ENCODE measurements at places on chromosomes 5 and 9. TPM values are rescaled to one million over a fixed set of nuclear protein-coding genes. Genes with fewer than 3 reads are reported as not detected.

GRCh38 chr5:68968429-68968828 is 125.4 kb upstream of the SLC30A5 start:
- no peak for DNase-seq

Gene NEURL1B
- total RNA-seq = 0.07 TPM

DNA sequence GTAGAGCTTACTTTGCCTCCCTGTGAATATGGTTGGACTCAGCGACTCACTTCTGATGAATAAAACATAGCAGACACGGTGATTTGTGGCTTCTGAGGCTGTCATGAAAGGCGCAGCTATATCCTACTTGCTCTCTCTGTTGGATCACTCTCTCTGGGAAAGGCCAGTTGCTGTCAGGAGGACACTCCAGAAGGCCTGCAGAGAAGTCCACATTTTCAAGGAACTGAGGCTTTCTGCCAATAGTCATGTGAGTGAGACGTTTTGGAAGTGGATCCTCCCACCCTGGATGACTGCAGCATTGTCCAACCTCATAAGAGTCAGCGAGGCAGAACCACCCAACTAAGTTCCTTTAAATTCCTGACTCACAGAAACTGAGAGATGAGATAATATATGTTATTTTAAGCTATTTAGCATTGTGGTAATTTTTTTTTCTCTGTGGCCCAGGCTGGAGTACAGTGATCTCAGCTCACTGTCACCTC is 156.0 kb upstream of the MAST4 start:
- no peak for DNase-seq

DNA sequence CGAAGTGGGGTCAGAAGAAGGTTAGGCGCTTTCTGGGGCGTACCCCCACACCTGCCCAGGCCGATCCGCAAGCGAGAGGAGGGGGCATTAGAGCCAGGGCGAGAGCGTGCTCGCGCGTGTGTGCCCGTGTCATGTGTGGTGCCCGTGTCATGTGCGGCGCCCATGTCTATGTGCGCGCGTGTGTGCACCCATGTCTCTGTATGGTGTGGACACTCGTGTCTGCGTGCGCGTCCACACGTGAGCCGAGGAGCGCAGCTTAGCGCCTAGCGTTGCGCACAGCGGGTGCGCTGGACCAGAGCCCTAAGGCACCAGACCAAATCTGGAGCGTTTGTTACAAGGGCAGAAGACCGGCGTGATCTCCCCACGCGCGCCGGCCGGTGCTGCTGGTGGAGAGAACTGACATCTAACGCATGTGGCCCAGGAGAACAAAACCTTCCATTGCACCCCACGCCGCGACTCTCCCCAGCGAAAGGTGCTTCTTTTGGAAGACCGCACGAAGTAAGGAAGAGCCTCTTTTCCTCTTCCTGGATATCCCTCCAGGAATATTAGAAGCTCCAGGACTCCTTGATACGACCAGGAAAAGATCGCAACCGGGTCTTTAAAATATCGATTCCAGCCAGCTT is 644 bp downstream of the NIM1K start:
- DNase-seq = peak; percentile 29

DNA sequence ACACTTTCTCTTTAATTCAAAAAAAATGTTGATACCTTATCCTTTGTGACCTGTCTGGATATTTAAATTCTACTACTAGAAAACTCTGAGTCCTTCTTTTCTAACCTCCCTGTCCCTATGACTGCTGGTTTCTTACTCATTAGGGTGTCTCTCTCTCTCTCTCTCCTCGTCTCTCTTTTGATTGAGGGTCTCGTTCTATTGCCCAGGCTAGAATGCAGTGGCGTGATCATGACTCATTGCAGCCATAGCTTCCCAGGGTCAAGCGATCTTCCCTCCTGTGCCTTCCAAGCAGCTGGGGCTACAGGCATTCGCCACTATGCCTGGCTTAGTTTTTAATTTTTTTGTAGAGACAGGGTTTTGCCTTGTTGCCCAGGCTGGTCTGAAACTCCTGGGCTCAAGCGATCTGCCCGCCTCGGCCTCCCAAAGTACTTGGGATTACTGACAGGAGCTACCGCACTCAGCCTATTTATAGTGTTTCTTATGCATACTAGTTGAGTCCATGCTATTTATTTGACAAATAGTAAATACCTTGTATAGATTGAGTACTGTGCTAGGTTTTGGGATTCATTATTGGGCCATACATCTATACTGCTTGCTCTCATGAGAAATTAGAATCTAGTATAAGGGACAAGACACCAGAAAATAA is 61.9 kb downstream of the NSD1 start:
- DNase-seq = no peak

Gene FBXW5
- total RNA-seq = 82.1 TPM

GRCh38 chr5:6780802-6781391 is 67.7 kb downstream of the TENT4A start:
- no peak for DNase-seq

DNA sequence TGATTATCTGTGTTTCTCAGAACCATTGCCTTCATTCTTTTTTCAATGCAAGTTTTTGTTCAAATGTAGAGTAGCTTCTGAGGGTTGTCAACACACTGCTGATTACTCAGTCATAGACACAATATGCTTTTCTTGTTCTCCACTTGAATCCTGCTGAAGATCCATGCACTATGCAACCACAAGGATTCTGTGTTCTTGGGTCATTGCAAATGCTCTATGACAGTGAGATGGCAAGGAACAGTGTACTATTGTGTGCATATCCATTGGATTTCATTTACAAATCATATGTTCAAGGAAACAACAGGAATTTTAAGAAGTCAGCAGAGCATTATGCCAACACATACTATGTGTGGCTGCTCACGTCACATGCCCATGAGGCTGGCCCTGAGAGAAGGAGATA is 1590.2 kb downstream of the EFNA5 start:
- DNase-seq = no peak

Gene VCAN
- 0.22 TPM for total RNA-seq

DNA sequence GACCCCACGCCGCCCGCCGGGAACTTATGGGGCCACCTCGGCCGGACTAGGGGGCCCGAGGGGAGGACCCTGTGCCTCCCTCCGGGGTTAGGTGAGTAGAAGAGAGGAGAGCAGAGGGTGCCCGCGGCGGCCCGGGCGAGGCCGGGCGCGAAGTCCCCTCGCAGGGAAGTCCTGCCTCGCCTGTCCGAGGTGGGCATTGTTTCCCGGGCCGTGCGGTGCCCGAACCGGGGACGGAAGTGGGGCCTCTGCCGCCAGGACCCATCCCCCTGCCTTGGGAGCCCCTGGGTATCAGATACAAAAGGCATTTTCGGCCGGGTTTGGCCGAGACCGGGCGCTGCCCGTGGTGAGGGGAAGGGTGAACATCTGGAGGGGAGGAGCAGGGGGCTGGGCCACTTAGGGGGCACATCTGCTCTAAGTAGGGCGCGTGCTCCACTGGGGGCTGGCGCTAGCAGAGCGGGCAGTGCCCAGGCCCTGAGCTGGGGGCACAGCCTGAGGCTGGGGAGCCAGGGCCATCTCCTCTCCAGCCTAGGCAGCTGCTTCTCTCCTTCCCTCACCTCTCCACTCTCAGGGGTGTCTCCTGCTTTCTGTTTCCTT is 48.2 kb downstream of the DAB2IP start:
- peak; percentile 36 for DNase-seq

Gene PRLR
- 2.3 TPM for total RNA-seq

Gene GRIA1
- total RNA-seq = not detected

GRCh38 chr5:139752506-139753473 is 42.8 kb upstream of the PSD2 start:
- DNase-seq = no peak

- no peak for DNase-seq
Measured at GRCh38 chr5:54159153-54159892, 151.1 kb downstream of the ARL15 start.

Gene HAVCR2
- 0.64 TPM for total RNA-seq

Gene C5orf58
- not detected for total RNA-seq

DNA sequence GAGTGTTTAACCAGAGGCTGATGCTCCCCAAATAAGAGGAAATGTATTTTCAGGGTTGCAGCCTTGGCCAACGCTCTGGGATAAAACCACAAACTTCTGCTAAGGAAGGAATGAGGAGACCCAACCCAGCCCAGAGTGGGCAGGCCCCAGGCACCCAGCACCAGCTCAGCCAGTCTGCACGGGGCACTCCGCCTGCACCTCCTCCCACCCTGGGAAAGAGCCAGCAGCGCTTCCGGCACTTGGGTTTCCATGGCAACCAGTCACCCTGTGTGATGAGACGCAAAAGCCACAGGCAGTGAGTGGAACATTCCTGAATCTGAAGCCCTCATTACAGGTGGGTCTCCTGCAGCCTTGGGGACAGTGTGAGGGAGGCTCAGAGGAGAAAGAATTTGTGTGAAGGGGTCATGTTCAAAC is 85.2 kb upstream of the ZBTB43 start:
- peak; percentile 74 for DNase-seq

Gene PPP1R26
- total RNA-seq = 6.7 TPM

DNA sequence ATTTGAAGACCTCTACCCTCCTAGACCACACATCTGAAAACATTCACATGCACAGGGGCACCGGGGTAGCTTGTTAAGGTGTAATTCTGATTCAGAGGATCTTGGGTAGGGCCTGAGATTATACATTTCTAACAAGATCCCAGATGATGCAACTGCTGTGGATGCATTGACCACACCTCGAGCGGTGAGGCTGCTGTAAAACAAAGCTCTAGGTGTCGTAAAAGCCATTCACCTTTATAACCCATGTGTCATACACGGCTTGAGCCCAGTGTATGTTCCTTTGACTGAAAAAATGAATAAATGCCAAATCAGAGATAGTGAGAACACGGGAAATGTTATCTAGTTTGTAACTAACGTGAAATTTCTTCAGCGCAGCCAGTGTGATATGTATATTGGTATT is 1578.2 kb upstream of the WWC1 start:
- DNase-seq = no peak

Gene IFNK
- total RNA-seq = not detected

GRCh38 chr5:72860499-72860898 is 44.0 kb downstream of the TNPO1 start:
- DNase-seq = no peak

Gene IFNB1
- total RNA-seq = not detected

- DNase-seq = no peak
Measured at GRCh38 chr5:170109059-170110031, 3.6 kb downstream of the FOXI1 start.

GRCh38 chr5:38639377-38640358 is 83.2 kb upstream of the LIFR start:
- no peak for DNase-seq

- no peak for DNase-seq
Measured at GRCh38 chr5:35811108-35811741, 45.5 kb upstream of the IL7R start.

Gene CCNH
- total RNA-seq = 69.3 TPM

- DNase-seq = no peak
Measured at GRCh38 chr9:134293611-134294152, 32.6 kb upstream of the RXRA start.

Gene MED22
- 45.7 TPM for total RNA-seq

DNA sequence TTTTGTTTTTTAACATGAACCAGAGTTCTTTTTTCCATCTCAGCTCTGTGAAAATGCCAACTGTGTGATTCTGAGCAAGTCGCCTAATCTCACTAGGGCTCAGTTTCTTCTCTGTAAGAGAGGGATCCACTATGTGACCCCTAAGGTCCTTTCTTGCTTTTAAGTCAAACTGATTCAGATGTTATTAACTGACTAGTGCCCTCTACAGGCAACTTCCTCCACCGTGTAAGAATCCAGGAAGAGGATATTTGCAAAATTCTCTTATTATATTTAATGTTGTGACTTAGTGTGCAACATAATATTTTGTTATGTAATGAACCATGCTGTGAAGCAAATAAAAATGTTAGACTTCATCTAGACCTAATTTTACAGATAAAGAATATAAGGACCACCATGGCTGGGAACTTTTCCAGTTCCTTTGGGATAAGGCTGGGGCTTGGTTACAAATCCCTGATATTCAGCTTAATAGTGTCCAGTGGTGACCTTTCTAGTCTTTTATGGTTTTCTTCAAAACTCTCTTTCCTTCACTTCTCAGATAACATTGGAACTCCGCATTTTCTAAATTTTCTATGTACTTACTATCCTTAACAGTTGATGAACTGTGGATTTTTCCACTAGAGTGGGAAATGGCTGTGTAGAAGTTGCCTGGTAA is 244.7 kb downstream of the PIK3R1 start:
- no peak for DNase-seq

Gene PCAT7
- total RNA-seq = not detected

Gene SNX2
- 146 TPM for total RNA-seq

- no peak for DNase-seq
Measured at GRCh38 chr9:132168347-132168746, 6.5 kb downstream of the NTNG2 start.

- DNase-seq = no peak
Measured at GRCh38 chr5:72296256-72296655, 23.8 kb downstream of the MRPS27 start.
